ENCODE measurements at places on chromosomes 13 and 19.

GRCh38 chr13:87684850-87685742, 13.9 kb downstream of the SLITRK5 start:
- DNase-seq, result no peak

DNA sequence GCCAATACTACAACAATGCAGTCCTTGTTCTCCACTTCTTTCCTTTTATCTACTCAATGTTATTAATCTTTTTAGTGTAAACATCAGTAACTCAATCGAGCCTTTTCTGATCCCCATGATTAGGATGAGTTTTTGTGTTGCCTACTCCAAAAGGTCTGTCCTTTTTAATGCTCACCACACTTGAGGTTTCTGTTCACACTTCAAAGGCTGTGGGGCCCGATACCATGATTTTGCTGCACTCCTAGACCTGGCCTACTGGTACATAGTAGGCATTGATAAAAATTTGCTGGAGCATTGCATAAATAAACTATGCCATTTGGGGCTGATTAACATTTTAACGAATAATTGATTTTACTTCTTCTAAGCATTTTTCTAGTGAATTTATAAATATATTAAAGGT, 125.4 kb upstream of the KLF12 start:
- DNase-seq, result no peak

DNA sequence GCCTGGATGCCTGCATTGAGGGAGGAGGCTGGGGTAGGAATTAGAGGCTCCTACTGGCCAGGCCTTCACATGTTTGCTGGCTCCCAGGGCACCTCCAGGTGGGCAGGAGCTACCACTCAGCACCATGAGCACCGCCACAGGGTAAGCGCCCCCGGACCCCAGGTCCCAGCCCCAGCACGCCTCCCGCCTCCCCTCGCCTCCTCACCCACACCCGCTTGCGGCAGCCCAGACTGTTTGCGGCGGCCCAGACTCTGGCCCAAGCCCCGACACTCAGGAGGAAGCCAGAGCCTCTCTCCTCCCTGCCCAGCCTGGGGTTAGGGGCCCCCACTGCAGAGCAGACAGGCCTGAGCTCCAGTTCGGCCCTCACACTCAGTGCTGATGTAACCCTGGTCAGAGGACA, 652 bp downstream of the EPS8L1 start:
- no peak for DNase-seq

- no peak for DNase-seq
Observed at GRCh38 chr19:46189971-46190888, 39.3 kb upstream of the IGFL1 start.

GRCh38 chr19:1469255-1470054, 9.6 kb downstream of the C19orf25 start:
- peak; percentile 55 for DNase-seq

GRCh38 chr13:70042193-70042592, 65.4 kb upstream of the ATXN8OS start:
- DNase-seq, result no peak

DNA sequence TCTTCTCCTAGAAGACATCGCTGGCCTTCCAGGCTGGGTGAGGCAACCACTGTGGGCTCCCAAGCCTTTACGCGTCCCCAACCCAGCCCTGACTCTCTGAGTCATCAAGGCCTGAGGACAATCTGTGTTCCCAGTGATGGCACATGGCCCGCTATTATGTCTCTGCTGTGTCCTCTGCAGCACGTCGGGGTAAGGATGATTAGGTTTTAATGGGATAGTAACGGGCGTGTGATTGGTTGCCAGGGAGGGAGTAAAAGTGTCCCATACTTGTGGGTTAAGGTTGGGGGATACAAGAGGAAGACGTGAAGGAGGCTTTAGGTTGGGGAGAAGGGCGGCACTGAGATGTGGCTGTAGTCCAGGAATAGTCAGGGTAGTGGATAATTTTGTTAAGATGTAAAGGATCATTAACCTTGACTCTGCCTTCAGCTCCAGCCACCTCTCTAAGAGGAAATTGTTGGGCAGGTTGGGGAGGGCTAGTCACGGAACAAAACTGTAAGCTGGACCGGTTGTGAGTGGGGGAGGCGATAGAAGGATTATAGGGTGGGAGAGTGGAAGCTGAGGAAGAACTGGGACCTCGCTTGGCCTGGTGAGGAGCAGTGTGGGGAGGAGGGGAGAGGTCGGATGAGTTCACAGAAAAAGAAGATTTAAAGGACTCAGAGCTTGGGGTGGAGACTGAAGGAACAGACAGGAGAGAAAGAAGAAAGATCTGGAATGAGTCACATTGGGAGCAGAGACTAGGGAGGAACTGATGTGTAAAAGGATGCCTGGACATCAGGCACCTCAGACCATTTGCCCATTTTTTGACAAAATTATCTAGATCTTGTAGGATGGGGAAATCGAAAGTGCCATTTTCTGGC, 27.9 kb upstream of the IGFL1 start:
- no peak for DNase-seq

GRCh38 chr13:33262997-33263396, 22.6 kb downstream of the STARD13 start:
- DNase-seq, result no peak

DNA sequence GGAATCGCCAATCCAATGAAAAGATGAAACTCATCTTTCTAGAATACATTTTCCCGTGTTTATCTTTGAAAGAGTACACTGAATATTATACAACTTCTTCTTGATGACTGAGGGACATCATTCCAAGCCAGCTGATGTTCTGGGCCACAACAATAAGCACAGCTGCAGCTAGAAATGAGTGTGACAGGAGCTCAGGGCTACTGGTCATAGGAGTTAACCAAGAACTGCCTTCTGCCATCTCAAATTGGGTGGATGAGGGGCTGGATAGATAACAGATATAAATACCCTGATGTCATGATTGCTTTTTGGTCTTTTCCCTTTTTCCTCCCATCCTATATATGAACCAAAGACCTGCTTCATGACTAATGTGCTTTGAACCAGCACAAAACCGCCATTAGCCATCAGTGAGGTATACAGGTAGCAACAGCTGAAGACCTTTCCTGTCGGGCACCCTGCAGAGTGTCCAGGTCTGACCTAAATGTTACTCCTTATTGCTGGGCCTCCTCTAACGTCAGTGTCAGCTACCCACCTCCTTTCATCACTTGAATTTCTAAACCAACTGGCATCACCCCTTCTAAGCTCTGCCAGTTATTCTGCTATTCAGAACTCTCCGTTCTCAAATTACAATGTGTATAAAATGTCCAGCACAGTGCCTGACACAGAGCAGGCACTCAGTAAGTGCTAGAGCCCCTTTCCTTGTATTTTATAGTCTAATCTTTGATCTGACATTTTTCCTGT, 178.2 kb downstream of the ENOX1 start:
- no peak for DNase-seq

DNA sequence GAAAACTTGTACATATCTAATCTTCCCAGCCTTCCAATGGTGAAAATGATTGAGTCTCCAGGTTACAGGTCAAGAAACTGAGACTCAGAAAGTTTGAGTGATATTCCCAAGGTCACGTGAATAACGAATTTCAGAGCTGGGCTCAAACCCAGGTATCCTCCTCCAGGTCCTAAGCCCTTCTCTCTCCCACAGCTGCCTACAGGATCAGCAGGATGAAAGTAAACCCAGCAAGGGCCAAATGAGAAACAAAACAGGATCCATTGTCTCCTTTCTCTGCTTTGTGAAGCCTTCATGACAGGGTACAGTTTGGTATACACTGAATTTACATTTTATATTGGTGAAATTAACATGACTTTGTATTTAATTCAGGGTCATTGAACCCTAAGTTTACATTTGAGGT, 208.1 kb downstream of the RBM26 start:
- no peak for DNase-seq

DNA sequence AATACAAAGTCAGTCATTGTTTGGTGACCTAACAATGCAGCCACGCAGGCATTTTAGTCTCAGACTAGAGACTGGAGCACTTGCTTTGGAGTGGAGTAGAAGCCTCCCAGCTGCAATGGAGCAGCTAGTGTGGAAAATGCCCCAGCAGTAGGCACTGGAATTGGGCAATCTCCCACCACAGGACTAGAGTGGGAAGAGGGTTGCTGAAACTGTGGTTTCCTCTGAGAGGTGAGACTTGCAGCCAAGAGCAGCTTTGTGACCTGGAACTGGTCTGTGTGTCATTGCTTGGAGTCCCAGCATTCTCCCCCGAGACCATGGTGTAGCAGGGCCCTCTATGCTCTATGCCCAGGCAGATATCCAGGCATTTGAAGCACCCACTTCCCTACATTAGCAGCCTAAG, 556.3 kb downstream of the UQCRFS1 start:
- DNase-seq, result no peak

DNA sequence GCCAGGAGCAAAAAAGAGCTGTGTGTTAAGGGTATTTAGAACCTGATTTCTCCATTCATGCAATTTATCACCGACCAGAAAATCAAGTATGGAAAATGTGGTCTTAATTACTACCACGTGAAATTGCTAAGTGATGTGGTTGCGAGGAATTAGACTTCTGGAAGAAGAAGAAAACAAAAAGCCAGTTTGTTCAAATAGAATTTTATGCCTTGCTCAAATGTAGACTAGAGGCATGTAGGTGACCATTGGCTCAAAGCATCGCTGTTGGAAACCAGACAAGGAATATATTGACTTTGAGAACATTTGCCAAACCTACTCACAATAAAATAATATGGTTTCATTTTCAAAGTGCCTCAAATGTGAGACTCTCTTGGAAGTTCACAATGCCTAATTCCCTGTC, 57.3 kb upstream of the LRCH1 start:
- no peak for DNase-seq

GRCh38 chr19:6720369-6721137, at the start of gene C3:
Gene C3 (minus strand): TSS chr19:6720650. CDS start chr19:6720589, 61 bp downstream.
- no peak for DNase-seq

DNA sequence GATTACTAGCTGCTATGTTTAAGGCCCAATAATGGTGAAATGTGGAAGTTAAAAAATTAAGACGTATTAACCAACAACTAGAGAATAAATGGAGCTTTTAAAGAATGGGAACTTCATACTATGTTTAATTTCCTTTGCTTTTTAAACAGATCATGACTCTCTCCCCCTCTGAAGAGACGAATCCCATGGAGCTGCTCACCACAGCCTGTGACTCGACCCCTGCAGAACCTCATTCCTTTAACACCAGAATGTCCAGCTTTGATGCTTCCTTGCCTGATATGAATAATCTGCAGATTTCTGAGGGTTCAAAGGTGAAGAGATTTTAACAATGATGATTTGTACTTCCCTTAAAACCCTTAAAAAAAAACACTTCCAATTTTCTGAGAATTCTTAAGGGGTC, 53.0 kb downstream of the ZAR1L start:
- DNase-seq, result no peak

DNA sequence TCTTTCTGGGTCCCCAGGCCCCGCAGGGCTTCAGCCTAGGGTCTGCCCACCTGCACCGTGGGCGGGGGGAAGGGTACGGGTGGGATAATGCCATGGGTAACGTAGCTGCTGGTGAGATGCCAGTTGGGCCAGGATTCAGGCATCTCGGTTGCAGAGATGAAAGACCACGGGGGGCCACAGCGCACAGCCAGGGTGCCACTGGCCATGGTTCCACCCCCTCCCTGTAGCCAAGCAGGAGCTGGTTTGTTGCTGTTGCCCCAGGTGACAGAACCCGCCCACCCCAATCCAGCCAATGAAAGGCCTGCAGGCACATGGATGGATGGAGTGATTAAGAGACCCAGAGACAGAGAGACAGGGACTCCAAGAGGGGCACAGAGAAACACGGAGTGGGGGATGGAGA, 1.0 kb upstream of the CGB7 start:
- peak; percentile 64 for DNase-seq

GRCh38 chr13:29597706-29598105, 2.2 kb upstream of the SLC7A1 start:
- no peak for DNase-seq

DNA sequence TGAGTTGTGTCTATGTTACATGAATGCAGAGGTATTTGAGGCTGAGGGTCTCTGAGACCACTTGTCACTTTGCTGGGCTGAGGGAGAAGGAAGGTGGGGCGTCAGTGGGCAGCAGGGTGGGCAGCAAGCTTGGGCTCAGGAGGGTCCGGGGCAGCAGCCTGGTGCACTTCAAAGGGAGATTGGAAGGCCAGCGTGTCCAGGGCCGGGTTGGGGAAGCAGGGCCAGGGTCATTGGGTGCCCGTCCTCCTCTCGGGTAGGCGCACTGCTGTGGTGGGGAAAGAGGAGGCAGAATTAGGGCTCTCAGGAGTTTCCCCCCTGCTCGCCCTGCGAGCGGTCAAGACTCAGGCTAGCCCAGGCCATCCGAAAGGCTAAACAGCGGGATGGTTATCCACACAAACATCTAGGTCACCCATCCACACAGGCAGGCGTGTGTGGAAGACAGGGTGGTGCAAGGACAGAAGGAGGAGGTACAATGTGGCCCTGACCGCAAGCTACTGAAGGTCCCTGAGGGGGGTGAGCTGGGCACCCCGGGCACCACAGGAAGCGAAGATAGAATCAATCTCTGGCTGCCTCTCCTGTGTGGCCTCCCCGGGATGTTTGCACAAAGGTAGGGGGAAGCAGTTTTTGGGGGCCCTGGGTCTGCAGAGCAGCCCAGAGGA, 37.7 kb downstream of the MYO9B start:
- DNase-seq, result no peak

DNA sequence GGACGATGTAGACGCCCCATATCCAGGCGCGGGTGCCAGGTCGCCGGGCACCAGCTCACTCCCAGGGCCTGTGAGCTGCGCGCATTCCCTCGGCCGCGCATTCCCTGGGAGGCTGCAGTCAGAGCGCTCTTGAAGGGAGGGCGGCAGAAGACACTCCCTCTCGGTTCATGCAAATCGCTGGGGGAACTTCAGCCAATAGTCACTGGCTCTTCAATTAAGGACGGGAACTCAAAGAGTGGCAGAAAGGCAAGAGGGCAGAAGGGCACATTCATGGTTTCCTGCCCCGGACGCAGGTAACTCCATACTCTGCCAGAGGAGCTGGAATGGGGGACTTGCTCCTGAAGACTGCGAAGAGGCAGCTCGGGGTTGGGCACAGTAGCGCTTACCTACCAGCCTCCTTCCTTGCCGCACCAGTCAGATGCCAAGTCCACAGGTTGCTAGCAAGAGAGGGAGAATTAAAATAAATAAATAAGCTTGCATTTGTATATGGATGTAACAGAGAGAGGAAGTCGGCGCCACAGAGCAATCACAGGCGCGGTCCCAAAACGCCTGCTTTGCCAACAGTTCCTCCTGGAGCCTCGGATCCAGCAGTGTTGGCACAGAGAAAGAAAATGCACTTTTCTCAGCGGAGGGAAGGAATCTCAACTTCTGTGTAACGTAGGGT, 459 bp downstream of the PCDH20 start:
- DNase-seq, result no peak

DNA sequence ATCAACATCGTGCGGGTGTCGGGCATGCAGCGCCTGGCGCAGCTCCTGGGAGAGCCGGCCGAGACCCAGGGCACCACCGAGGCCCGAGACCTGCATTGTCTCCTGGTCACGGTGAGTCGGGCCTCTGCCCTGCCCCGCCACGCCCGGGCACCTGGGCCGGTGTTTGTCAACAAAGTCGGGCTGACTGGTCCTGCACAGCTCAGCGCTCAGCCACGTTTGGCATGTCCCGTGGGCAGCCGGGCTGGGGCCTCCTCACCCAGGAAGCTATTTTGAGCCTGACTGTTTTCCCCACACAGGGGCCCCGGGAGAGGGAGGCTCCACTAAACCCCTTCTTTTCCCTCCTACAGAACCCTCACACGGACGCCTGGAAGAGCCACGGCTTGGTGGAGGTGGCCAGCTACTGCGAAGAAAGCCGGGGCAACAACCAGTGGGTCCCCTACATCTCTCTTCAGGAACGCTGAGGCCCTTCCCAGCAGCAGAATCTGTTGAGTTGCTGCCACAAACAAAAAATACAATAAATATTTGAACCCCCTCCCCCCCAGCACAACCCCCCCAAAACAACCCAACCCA, 1.3 kb downstream of the GADD45B start:
- peak; percentile 60 for DNase-seq

GRCh38 chr13:80336370-80336769, 4.6 kb downstream of the SPRY2 start:
- no peak for DNase-seq
